Activated T-cell treated with anti-CD3 and anti-CD28 coated beads, Interleukin-2, amount 50 U/mL, for 72 hours (primary cell): ENCODE measurements at places on chromosomes 7 and 10. TPM values are rescaled to one million over a fixed set of nuclear protein-coding genes. Genes with fewer than 3 reads are reported as not detected.

Gene EZH2
- total RNA-seq: 95.9 TPM

Gene HSPA12A
- 0.72 TPM for total RNA-seq

Gene GRID2IP
- 0.29 TPM for total RNA-seq

GRCh38 chr7:36035186-36035585, 117.9 kb upstream of the EEPD1 start:
- no peak for DNase-seq

Gene NDUFA5
- total RNA-seq: 57.5 TPM

DNA sequence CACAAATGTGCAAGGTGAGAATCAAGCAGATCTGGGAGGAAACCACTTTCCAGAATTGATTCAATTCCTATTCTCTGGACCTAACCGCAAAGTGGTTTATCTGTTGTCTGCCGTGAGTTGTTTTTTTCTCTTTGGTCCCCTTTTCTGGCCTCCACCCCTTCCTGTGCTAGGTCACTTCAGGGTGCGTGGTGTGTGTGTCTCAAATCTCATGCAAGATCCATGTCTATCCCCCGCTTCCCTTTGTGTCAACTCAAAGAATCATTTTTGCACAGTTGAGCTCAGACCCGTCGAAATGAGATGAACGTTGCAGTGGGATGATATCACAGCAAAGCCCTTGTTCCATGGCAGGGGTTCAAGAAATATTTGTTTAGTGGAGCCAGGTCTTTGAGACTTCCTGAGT, 184.5 kb downstream of the GATA3 start:
- peak; percentile 48 for DNase-seq

DNA sequence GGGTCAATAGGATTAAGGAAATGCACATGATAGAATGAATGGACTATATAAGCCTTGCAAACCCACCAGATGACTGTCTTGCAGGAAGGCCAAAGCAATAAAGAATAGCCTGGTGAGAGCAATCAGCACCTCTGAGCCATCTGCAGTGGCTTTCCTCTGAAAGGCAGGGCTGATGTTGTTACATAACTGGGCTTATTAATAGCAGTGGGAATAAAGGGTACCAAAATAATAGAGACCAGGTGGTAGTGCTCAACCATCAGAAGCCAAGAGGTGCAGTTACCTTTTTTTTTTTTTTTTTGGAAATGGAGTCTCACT, 16.8 kb upstream of the VPS26A start:
- DNase-seq: no peak

DNA sequence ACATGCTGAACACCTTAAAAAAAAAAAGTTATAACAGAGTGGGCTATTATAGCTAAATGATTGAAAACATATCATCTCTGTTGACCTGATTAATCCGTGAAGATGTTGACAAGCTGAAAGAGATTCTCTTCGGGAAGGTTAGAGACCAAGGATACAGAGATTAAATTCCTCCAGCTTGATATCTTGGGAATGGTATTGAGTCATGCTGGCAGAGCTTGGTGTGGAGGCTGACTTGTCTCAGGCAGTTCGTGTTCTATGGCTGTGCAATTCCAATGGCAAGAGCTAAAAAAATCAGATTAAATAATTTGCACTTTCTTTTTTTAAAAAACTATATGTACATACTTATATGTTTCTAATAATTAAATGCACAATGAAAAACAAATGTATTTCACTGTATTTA, 24.9 kb upstream of the CACNA2D1 start:
- DNase-seq: no peak

GRCh38 chr7:1674161-1675035, 4.3 kb downstream of the ELFN1 start:
- DNase-seq: no peak

GRCh38 chr7:143269251-143269650, 6.0 kb downstream of the GSTK1 start:
- DNase-seq: no peak

- no peak for DNase-seq
Observed at GRCh38 chr10:62045765-62046521, 144.4 kb downstream of the ARID5B start.

DNA sequence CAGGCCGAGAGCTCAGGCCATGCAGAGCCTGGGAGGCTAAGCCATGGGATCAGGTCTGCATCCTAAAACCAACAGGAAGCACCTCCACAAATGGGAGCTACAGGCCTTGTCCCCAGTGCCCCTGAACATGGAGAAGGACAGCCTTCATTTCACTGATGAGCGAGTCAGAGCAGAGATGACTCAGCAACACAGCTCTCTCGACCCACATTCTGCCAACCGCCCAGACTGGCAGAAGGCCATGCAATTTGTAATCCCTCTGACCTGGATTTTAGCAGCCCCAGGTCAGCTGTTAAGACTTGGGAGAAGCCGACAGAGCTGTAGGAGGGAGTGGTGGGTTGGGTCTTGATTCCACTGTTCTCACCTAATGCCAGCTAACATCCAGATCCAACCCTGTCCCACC, 25.5 kb downstream of the VOPP1 start:
- peak; percentile 70 for DNase-seq

Gene PTPN20
- 0.99 TPM for total RNA-seq

DNA sequence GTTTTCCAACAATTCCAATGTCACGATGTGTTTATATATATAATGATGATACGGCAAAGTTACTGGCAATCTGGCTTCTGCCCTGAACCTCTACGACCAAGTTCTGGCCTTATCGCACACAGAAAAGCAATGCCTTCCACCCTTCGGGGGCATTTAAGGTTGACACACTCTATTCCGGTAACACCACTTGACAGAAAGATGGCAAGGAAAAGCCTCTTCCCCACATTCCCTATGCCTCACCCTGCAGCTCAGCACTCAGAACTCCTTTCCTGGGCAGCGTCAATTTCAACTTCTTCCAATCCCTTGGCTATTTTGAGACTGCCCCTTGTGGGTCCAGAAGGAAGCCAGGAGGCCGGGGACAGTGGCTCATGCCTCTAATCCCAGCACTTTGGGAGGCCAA, 2.5 kb upstream of the ADRB1 start:
- DNase-seq: no peak
